Epithelial cell of proximal tubule (primary cell): ENCODE measurements at places on chromosomes 3 and 15. TPM values are rescaled to one million over a fixed set of nuclear protein-coding genes. Genes with fewer than 3 reads are reported as not detected.

The ALPK3 gene
- 24.7 and 30.8 TPM in 2 replicates for total RNA-seq

The BTLA gene
- total RNA-seq = not detected in 2 replicates

The UNC13C gene
- 0.06 and 0.29 TPM in 2 replicates for total RNA-seq

The SYNPR gene
- not detected in 2 replicates for total RNA-seq

The EPHB3 gene
- 0.07 and 0.92 TPM in 2 replicates for total RNA-seq

The TRIM59 gene
- 33.0 and 49.8 TPM in 2 replicates for total RNA-seq

The NR1I2 gene
- 0.14 and 0.69 TPM in 2 replicates for total RNA-seq

The CLDN11 gene
- total RNA-seq = 33.7 and 61.0 TPM in 2 replicates

The TEX55 gene
- 0.06 TPM in 1 of 2 replicates, not detected in the other for total RNA-seq

The BCL2A1 gene
- total RNA-seq = 1.2 and 3.5 TPM in 2 replicates

The PRSS50 gene
- total RNA-seq = not detected in 2 replicates

The CCDC191 gene
- total RNA-seq = 1.2 and 2.1 TPM in 2 replicates

The METTL6 gene
- 13.0 and 17.7 TPM in 2 replicates for total RNA-seq

The MITF gene
- 40.0 and 59.7 TPM in 2 replicates for total RNA-seq

The WDR5B gene
- total RNA-seq = 1.3 and 3.2 TPM in 2 replicates

The DISP2 gene
- total RNA-seq = 0.22 and 0.40 TPM in 2 replicates

The CILP gene
- not detected in 2 replicates for total RNA-seq

The DNAH12 gene
- total RNA-seq = not detected in 2 replicates

The THAP10 gene
- 6.5 and 9.1 TPM in 2 replicates for total RNA-seq

The PLSCR2 gene
- total RNA-seq = not detected in 2 replicates

The UPK1B gene
- total RNA-seq = 23.9 and 56.4 TPM in 2 replicates

The CTDSPL gene
- total RNA-seq = 25.5 and 26.7 TPM in 2 replicates

The MESP2 gene
- 1.1 and 2.5 TPM in 2 replicates for total RNA-seq

The KIF7 gene
- 5.4 and 6.1 TPM in 2 replicates for total RNA-seq

The ISLR2 gene
- total RNA-seq = not detected in 2 replicates

The ARPP19 gene
- total RNA-seq = 104 and 118 TPM in 2 replicates

The ARID3B gene
- 13.3 and 22.4 TPM in 2 replicates for total RNA-seq

The GOLGA6L10 gene
- total RNA-seq = 0.65 and 1.2 TPM in 2 replicates

The PLSCR5 gene
- not detected in 2 replicates for total RNA-seq

The SNTN gene
- not detected in 2 replicates for total RNA-seq

The TMCO5A gene
- total RNA-seq = not detected in 2 replicates

The THPO gene
- total RNA-seq = not detected in 2 replicates

The LRRC49 gene
- 7.4 and 18.0 TPM in 2 replicates for total RNA-seq
